ENCODE measurements at places on chromosomes 2 and 18. TPM values are rescaled to one million over a fixed set of nuclear protein-coding genes. Genes with fewer than 3 reads are reported as not detected.

DNA sequence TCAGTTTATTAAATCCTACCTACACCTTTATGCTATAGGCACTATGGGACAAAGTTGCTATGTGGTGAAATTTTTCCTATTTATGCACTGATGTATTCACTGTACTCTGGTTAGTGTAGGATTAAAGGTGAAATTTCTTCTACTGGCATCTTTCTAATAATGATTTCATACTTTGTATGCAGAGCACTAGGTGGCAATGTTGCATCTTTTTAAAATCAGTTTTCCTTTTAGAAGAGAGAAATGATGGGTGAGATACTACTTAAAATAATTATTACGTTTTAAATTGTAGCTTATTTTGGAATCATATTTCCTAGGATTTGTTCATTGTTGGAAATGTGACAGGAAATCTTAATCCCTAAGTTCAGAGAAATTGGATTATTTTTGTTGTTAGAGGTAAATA, 150.9 kb downstream of the CD8B2 start:
- no peak for DNase-seq

Gene ST3GAL5
- total RNA-seq: 73.9 TPM

GRCh38 chr2:15028406-15028805, 395.9 kb downstream of the LRATD1 start:
- DNase-seq: no peak

Gene SCTR
- not detected for total RNA-seq

GRCh38 chr2:1743396-1744150, 742 bp downstream of the PXDN start:
- no peak for DNase-seq

DNA sequence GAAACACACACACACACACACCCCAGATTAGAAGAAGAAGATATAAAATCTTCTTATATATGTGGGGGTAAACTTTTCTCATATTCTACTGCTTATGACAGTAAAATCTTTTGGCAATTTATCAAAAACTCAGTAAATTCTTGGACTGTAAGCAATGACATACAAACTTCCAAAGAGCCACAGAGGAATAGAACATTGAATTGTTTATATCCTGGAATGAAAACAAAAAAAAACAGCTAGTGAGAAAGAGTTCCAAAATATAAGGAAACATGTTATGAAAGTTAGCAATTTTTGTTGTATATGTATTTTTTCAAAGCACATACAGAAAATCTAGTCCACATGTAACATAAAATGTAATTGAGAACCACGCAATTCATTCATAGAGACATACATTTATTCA, 764.9 kb downstream of the DSC3 start:
- DNase-seq: no peak

Gene HOXD3
- not detected for total RNA-seq

DNA sequence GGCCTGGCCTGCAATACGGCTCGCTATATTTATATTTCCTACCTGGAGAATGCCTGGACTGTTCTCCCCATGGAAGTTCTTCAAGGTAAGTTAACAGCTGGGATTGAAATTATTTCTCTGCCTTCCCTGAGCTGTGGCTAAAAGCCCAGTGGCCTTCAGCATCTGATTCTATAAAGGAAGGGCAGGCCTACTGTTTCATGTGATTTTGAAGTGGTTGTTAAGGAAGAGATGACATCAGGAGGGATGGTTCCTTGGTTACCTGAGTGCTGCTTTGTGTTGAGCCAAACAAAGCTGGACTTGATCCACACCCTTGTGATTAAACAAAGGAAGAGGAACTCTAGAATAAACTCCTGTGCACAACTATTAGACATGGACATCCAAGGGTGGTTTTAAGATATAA, 61.6 kb downstream of the MFSD6 start:
- no peak for DNase-seq

DNA sequence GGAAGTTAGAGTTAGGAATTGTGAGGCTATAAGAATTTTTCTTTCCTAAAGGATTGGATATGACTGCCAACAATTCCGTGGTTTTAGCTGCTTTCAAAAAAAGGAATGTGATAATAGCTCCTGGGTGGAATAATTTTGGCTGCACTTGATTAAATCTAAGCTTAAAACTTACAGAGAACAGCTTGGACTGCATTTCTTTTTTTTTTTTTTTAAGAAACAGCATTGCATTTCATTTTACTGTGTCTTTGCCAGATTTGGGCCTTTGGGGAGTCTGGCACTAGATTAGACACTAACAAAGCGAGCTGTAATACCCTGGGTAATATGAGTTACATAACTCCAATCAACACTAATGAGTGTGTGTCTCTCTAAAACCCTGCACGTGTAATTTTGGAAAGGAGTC, 37.8 kb upstream of the ZNF397 start:
- DNase-seq: no peak

DNA sequence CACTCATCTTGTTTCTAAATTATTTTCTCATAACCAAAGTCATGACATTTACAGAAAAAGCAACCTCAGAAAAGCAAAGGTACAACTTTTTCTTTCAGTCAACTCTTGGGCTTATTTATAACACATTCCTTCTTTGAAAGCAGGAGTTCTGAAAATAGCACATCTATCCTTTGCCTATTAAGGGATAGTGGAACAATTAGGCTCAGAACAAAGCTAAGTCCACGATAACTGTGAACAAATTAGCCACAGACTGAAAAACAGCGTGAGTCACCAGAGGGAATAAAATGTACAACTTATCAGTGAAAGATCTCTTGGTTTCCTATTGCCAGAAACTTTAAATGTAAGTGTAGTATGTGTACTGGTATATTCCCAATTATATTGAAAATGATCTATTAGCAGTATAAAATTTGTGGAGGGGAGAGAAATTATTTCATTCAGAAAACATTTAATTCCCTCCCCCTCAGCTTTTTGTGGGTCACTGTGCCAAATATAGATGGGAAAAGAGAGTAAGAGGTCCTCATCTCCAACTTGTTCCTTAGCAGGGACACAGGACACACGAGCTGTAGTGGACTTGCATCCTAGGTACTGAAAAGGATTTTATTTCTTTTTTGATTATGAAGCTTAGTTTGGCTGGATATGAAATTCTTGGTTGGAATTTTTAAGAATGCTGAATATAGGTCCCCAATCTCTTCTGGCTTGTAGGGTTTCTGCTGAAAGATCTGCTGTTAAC, 15.4 kb upstream of the MATN3 start:
- DNase-seq: no peak

Gene RMDN2
- 1.6 TPM for total RNA-seq

Gene PLEKHM3
- 4.7 TPM for total RNA-seq

Gene MOCOS
- 0.64 TPM for total RNA-seq

GRCh38 chr2:163345795-163346573, 389.8 kb downstream of the FIGN start:
- DNase-seq: no peak

- no peak for DNase-seq
Observed at GRCh38 chr18:63869374-63869773, 18.1 kb upstream of the SERPINB2 start.

GRCh38 chr2:20172273-20173055, 52.5 kb downstream of the SDC1 start:
- DNase-seq: no peak

Gene SLC9A4
- total RNA-seq: 0.05 TPM

GRCh38 chr2:12737738-12738485, 21.2 kb downstream of the TRIB2 start:
- no peak for DNase-seq

Gene LAMA1
- not detected for total RNA-seq
